ENCODE measurements at places on chromosomes 3 and 15. TPM values are rescaled to one million over a fixed set of nuclear protein-coding genes. Genes with fewer than 3 reads are reported as not detected.

The TLR9 gene
- total RNA-seq: under 0.01 TPM

The PPCDC gene
- total RNA-seq: 5.0 TPM

The AADAC gene
- total RNA-seq: 0.09 TPM

The OR5K2 gene
- total RNA-seq: not detected

The HRH1 gene
- total RNA-seq: 38.1 TPM

The CTXND1 gene
- not detected for total RNA-seq

The ACTC1 gene
- total RNA-seq: 0.16 TPM

The FANCD2OS gene
- not detected for total RNA-seq

The ATP13A5 gene
- not detected for total RNA-seq

The POLG gene
- 37.7 TPM for total RNA-seq

The ACTRT3 gene
- total RNA-seq: 7.1 TPM

The CCDC54 gene
- not detected for total RNA-seq

The ISLR gene
- 214 TPM for total RNA-seq

The TUSC7 gene
- not detected for total RNA-seq

The HCLS1 gene
- not detected for total RNA-seq

The IL5RA gene
- under 0.01 TPM for total RNA-seq

The CPLX3 gene
- under 0.01 TPM for total RNA-seq

The ADPRH gene
- total RNA-seq: 1.7 TPM

The ANKRD63 gene
- total RNA-seq: not detected

The LDHAL6B gene
- not detected for total RNA-seq

The NLGN1 gene
- 2.9 TPM for total RNA-seq

The SENP8 gene
- 1.2 TPM for total RNA-seq

The SLC2A2 gene
- not detected for total RNA-seq

The NANOGP8 gene
- total RNA-seq: not detected
